Stimulated activated CD8-positive, alpha-beta memory T cell treated with anti-CD3 and anti-CD28 coated beads, Interleukin-4, amount 100 ng/mL, for 1 hour (primary cell): ENCODE measurements at places on chromosomes 5 and 9.

- no peak for DNase-seq
Measured at GRCh38 chr5:167177736-167178135, 1113.7 kb upstream of the WWC1 start.

GRCh38 chr5:67360047-67360446, 163.4 kb upstream of the CD180 start:
- no peak for DNase-seq

GRCh38 chr5:1076406-1076805, 35.5 kb downstream of the SLC12A7 start:
- DNase-seq = no peak

- no peak for DNase-seq
Measured at GRCh38 chr5:95940758-95941682, 20.6 kb downstream of the ELL2 start.

- no peak for DNase-seq
Measured at GRCh38 chr5:139693676-139694364, 45.7 kb downstream of the CXXC5 start.

GRCh38 chr5:158816011-158816696, 283.6 kb downstream of the EBF1 start:
- no peak for DNase-seq

DNA sequence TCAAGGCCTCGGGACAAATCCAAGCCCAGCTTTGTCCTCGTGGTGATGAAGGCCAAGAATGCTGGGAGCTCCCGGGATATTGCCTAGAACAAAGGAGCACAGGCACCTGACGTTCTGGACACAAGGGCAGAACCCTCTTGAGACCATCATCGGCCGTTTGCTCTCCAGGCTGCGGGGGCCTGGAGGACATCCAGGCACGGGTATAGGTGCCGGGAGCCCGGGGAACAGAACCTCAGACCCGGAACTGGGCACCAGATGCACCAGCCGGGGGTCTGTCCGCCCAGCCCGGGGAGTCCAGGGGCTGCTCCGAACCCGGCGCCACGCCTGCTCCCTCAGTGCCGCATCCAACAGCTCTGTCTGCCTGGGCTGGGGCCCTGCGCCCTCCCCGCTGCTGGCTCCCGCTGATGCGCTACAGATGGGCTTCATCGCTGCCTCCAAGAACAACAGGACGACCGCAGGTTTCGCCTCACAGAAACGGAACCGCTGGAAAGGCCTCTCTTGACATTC, 88.0 kb downstream of the ADAMTS2 start:
- no peak for DNase-seq

DNA sequence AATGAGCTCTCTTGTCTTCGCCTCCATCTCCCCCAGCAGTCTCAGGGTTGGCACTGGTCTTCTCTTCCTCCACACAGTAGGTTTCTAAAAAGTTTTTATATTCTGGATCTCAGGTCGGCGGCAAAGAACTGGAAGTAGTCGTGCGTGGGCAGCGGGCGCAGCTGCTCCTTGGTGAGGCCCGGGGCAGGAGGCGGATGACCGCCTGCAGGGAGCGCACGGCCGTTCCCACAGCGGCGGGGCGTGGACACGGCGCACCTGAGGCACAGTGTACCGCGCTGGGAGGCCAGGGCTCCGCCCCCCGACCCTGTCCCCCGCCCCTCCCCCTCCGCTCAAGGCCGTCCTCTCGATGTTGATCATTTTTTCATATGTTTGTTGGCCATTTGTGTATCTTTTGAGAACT, 92.4 kb downstream of the STX17 start:
- no peak for DNase-seq

DNA sequence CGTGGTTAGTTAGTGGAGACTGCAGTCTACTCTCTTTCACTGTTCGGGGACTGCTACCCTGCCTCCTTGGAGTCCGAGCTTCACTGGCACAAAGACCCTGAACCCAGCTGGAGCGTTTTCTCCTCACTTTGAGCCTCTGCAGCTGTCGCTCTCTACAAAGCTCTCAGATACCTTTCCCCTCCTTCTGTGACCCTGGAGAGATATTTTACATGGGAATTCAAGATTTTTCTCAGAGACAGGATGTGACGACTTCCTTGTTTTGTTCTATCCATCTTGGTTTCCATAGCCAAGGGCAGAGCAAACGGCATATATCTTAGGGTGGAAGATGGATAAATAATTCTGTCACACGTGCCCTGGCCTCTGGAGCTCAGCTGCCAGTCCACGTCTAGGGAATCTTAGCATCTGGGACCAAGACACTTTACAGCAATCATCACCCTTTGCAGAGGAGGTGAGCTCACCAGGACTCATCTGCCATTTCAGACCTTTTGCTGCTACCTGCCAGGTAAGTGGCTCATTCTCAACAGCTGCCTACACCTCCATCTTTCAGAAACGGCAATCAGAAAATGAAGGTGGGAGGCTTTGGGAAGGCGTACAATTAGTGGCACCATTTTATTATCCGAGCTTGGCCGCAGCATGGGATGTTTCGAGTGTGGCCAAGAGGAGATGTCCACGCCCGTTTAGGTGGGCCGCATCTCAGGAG, at the start of gene BTNL9:
Gene BTNL9, plus strand, starts transcription at position 336 of the 700 bp plus-strand sequence. CDS start 5,224 bp downstream, outside the sequence.
- DNase-seq = no peak

GRCh38 chr5:96141749-96142148, 180.1 kb upstream of the ELL2 start:
- DNase-seq = no peak

- DNase-seq = no peak
Measured at GRCh38 chr5:134965271-134965825, 2.4 kb upstream of the CATSPER3 start.

DNA sequence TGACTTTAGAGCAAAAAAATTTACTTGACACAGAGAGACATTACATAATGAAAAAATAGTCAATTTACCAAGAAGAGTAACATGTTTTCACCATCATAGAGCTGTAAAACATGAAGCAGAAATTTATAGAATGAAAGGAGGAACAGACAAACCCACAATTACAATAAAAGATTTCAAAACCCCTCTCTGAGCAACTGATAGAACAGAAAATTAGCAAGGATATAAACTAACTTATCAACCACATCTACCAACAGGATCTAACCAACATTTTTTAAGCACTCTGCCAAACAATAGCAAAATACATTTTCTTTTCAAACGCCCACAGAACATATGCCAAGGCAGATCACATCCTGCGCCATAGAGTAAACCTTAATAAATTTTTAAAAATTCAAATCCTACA, 17.9 kb downstream of the SLCO4C1 start:
- no peak for DNase-seq

DNA sequence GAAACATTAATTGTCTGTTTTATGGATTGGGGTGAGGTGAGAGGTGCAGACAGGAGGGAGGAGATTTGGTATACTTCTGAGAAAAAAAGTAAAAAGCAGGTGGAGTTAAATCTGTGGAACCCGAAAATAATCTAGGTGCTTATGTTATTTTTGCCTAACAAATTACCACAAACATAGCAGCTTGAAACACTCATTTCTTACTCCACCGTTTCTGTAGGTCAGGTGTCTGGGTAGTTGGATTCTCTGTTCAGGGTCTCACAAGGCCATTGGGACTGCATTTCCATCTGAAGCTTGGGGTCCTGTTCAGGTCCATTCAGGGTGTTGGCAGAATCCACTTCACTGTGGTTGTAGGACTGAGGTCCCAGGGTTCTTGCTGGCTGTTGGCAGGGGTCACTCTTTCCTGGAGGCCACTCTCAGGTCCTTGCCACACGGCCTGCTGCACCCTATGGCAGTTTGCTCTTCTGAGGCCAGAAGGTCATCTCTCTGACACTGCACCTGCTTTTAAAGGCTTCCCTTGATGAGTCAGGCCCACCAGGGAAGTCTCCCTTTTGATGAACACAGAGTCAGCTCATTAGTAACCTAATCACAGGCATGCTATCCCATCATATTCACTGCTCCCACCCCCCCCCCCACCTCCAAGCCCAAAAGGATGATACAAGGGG, 82.2 kb downstream of the TRIO start:
- DNase-seq = no peak

DNA sequence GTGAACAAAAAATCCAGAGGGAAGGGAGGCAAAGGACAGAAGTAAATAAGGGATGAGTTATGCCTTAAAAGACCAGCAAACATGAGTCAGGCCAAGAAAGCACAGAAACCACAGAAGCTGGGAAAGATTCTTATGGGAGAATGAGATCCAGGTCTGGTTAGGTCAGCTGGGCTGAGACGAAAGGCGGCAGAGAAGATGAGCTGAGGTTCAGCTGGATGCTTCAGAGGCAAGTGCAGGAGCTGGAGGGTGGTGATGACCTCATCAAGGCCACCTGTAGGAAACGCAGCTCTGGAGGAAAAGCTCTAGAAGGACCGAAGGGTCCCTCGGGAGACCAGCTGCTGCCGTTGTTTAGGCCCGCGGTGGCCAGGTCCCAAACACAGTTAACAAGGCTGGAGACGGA, 152.0 kb downstream of the MYO10 start:
- no peak for DNase-seq

- no peak for DNase-seq
Measured at GRCh38 chr9:86809759-86810367, 137.4 kb downstream of the GAS1 start.

- no peak for DNase-seq
Measured at GRCh38 chr5:155947394-155948062, 379.4 kb upstream of the SGCD start.
